Activated CD4-positive, CD25-positive, alpha-beta regulatory T cell (primary cell): ENCODE measurements at places on chromosomes 13 and 19.

DNA sequence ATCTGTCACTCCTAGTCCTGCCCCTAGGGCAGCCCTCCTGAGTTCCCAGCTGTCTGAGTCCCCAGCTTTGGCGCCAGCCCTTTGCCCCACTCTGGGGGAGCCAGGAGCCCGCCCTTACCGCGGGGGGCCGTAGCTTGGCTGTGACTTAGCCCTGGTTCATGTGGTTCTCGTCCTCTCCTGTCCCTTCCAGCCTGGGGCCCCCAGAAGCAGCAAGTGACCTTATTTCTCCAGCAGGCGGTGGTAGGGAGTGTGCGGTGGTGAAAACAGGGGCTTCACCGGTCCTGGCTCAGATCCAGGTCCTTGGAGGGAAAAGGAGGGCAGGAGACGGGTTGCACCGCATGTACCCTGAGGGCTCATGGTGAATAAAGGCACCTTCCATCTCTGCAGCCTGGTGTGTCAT is 7.9 kb downstream of the GIPC3 start:
- DNase-seq = no peak

DNA sequence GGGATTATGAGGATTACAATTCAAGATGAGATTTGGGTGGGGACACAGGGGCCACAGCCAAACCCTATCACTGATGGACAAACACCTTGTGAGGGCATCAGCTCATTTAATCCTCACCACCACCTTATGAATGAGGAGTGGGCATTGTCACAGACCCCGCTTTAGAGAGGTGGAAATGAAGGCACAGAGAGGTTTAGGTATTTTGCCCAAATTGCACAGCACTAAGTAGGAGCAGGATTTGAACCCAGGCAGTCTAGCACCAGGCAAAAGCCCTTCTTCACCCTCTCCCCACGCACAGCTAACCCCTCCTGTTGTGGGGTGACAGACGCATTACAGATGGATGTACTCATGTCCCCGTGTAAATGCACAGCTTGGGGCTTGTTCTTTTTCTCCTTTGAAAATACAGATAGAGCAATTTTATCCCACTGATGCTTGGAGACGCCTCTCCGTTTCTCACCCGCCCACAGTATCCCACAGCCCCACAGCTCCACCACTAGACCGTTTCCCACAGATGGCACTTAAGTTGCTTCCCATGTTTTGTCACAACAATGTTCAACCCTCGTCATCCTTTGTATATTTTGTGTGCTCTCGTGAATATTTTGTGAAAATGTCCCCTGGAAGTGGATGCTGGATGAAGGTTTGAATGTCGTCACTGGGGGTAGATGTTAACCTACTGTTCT is 48.2 kb downstream of the ANKRD10 start:
- no peak for DNase-seq

DNA sequence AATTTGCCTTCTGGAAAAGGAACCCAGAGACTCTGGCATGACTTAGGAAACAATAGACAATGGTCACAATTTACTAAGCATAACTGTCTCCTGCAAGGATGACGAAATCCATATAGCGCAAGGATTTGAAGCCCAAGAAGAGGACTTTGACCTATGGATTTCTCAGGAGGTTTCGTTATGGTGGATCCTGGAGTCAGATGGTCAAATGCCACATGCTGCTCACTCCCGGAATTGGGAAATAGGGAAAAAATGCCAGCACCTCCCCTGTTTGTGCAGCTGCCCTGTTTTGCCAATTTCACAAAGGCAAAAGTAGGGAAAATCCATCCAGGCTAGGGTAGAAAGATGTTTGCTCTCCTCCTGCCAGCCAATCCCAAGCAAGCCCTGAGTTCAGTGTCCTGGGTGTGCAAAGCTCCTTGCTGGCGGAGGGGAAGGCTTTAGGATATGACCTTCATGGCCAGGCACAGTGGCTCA is 23.4 kb downstream of the RDH8 start:
- DNase-seq = no peak

DNA sequence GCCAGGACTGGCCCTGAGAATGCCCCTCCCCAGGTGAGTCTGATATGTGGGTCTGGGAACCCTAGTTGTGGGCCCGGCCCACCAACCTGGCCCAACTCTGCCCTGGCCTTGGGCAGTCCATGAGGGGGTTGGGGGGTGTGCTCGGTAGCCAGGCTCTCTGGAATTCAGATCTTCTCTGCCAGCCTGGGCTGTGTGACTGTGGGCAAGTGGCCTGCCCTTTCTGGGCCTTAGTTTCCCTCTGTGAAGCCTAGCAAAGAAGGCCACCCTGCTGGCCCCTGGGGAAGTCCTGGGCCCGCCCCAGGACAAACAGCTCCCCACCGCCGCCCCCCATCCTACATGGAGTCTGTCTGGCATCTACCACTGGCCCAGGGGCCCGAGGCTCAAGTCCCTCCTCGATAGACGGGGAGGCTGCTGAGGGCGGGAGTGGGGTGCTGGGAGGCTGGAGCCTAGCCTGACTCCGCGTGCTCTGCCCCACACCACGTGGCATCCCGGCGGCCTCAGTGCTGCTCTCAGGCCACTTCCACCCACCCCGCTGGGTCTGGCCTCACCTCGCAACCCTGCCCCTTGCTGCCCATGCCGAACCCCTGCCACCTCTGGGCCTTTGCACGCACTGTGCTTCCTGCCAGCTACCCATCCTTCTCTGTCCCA is 8.3 kb upstream of the TBXA2R start:
- DNase-seq = no peak

DNA sequence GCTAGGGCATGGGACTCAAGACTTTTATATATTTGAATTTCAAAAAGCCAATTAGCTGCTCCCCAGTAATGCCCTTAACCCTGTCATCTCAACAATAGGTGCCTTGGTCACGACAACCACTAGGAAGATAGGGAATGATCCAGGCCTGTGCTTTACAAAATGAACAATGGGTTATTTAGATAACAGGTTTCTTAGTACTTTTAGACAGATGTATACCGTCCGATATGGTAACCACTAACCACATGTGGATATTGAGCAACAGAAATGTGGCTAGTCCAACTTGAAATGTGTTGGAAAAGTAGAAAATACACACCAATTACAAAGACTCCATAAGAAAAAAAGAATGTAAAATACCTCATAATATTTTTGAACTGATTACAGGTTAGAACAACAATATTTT is 201.2 kb downstream of the LHFPL6 start:
- no peak for DNase-seq

GRCh38 chr13:28421676-28422410 is 73.1 kb downstream of the FLT1 start:
- no peak for DNase-seq

DNA sequence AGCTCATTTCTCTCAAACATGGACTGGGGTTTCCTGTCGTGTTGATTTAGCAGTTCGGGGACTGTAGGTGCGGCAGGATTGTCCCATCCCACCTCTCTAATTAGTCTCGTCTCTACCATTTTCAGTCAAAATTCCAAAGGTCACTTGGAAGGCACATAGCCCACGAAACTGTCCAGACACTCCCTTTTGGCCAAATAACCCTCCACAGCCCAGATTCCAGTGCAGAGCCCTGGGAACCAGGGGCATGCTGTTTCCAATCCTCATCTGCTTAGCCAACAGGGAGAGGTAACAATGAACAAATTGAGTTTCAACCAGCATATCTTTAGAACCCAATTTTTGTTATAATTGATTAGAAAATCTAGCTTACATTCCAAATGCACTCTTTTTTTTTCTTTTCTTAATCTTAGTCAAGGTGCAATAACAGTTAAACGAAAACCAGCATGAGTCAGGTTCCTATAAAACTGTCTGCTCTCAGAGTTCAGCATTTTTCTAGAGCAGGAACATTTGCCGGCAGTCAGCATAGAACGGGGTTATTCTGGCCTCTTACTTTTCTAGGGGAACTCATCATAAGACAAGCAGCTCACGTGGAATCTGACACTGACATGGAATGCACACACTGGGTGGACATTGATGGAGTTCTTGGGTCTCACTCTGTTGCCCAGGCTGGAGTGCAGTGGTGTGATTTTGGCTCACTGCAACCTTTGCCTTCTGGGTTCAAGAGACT is 14.4 kb upstream of the CEBPA start:
- DNase-seq = no peak

- no peak for DNase-seq
Measured at GRCh38 chr13:114161028-114161556, 18.0 kb upstream of the CFAP97D2 start.

- no peak for DNase-seq
Measured at GRCh38 chr19:39413911-39414608, 1.6 kb downstream of the PLEKHG2 start.

GRCh38 chr13:113009743-113010509 is 40.9 kb downstream of the MCF2L start:
- DNase-seq = no peak
